ENCODE measurements at places on chromosomes 3 and 15. TPM values are rescaled to one million over a fixed set of nuclear protein-coding genes. Genes with fewer than 3 reads are reported as not detected.

KIAA1143 gene
- total RNA-seq, result 31.8 TPM

MKRN3 gene
- total RNA-seq, result 0.36 TPM

SAMD7 gene
- not detected for total RNA-seq

PSMD6 gene
- total RNA-seq, result 77.5 TPM

ACKR2 gene
- not detected for total RNA-seq

CCDC39 gene
- not detected for total RNA-seq

DNA sequence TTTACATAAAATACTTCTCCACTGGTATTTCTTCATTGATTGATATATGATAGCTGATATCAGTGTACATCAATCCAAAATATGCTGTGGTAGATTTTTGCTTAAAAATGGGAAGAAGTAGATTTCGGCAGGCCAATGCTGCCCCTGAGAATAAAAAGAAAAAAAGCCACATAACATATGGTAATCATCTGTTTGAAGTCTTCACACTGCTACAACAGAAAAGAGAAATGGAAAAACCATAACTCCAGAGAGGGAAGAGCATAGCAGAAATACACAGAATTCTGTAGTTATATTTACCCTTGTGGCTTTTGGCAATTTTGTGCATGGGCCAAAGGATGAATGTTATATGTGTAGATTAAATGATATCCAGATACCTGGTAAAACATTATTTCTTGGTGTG is 143.1 kb upstream of the KCNMB2 start:
- DNase-seq, result no peak

DNA sequence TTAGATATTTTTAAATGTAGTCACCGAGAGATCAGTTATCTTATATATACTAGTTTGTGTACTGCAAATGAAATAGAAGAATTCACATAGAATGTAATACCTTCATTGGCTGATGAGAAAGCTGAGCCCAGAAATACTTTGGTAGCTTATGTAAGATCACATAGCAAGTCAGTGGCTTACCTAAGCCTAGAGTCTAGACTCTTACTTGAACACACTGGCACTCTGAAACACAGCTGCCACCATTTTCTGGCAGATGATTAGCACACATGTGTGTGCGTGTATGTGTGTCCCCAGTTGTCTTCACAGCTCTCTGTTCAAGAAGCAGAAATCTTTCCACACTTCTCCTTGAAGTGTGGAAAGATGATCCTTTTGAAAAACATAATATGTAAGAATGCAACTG is 124.3 kb downstream of the NEO1 start:
- no peak for DNase-seq

- DNase-seq, result peak; percentile 95
These were observed at the start of gene PDZRN3 for GRCh38 chr3:73624821-73625665. TSS of gene PDZRN3 (minus strand) at chr3:73624941.

DNA sequence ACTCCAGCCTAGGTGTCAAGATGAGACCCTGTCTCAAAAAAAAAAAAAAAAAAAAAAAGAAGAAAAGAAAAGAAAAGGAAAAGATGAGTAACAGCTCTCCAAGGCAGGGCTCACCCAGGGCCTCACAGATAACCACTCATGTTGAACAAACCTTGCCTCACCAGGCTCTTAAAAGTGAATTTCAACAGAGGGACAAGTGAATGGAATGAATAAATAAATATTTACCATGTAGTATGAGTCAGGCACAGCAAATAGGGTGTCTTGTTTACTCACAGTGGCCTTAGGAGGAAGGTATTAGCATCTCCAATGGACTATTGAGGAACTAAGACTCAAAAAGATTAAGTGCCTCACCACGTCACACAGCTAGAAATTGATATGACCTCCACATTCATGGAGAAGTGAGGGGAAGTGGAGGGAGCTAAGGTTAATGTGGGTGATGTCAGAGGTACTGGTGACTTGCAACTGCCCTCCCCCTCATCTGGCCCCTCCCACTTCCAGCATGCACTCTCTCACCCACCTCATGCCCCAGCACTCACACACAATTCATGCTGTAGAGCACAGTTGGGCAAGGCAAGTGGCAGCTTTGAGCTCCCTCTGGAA is 255.5 kb downstream of the UACA start:
- peak; percentile 79 for DNase-seq

DNA sequence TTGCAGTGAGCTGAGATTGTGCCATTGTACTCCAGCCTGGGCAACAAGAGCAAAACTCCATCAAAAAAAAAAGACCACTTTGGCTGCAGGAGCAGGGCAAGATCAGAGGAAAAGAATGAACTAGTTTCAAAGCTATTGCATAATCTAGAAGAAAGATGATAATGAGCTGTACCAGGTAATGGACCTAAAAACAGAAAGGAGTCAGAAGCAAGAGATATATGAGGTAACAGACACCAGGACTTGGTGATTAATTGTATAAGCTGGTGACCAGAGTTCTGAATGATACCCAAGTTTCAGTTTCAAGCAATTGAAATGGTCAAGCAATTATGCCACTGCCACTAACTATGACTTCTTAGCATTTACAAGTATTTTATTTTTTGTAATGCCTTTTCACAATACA is 2.9 kb downstream of the POLQ start:
- DNase-seq, result no peak

DNA sequence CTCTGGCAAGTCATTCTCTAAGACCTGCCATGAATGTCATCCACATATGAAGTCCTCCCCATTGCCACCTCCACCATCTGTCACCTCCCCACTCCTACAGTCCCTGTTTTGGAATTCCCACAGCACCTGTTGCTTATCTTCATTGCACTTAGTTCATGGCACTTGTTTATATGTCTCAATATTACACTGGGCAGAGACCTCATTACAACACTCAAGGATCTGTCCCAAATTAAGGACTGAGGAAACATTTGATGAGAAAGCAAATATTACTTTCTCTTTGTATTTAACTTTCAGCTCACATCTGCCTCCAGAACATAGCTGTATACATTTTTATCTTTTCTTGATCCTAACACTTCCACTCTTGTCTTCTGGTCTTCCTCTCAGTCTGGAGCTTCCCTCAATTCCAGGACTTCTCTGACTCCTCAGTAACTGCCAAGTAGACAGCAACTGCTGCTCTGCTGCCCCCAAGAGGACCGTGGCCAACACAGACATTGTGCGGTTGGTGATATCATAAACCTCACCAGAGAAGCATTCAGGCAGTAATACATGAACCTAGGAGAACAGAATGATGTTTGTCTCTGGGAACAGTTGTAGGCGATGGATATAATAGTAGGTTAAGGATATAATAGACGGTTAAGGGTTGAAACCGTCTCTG is 45.0 kb upstream of the FGF12 start:
- peak; percentile 85 for DNase-seq

DNA sequence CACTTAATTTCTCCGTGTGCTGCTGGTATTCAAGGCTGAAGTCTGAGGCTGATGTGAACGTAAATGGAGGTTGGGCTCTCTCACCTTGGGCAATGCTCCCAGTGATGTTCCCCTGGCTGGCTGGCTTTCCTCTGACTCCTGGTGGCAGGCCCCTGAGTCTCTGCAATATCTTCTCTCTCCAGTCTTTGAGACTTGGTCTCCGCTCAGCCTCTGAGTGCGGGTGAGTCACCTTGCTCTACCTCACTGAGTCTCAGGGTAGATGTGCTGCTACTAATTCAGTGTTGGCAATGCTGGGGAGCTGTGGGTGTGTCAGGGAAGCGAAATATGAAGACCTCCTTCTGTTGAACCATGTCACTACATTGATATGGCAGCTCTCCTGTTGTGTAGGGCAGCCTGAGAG is 31.3 kb upstream of the TRIM59 start:
- no peak for DNase-seq

GRCh38 chr15:95044745-95045417 is 813.5 kb downstream of the MCTP2 start:
- DNase-seq, result no peak

- peak; percentile 49 for DNase-seq
These were observed 21.4 kb upstream of the ZBED2 start for GRCh38 chr3:111616417-111617105.

DNA sequence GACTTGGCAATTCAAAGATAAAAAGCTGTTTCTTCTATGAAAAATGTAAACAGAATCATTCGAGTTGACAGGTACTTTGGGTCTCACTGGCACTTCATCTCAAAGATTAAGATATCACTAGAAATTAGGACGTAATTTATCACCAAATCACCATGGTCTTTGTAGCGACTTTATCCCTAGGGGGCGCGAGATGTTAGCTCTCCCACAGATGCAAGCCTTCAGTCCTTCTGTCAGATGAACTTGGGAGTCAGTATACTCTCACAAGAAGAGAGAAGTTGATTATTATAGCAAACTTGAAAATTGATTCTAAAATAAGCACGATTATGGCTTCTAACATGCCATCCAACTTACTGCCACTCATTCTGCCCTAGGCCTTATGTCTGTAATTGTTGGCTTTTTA is 150.3 kb downstream of the ALCAM start:
- no peak for DNase-seq

DNA sequence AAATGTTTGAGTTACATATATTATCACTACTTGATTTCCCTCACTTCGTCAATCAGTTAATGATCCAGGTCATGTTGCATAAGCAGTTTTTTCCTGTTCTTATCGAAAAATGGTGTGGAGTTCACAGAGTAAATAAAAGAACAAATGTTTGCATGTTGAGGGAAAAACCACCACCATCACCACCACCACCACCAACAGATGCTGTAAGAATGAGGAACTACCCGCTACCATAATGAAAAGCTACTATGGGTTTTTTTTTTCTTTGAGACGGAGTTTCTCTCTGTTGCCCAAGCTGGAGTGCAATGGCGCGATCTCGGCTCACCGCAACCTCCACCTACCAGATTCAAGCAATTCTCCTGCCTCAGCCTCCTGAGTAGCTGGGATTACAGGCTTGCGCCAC is 27.6 kb downstream of the RUBCN start:
- DNase-seq, result no peak

DNA sequence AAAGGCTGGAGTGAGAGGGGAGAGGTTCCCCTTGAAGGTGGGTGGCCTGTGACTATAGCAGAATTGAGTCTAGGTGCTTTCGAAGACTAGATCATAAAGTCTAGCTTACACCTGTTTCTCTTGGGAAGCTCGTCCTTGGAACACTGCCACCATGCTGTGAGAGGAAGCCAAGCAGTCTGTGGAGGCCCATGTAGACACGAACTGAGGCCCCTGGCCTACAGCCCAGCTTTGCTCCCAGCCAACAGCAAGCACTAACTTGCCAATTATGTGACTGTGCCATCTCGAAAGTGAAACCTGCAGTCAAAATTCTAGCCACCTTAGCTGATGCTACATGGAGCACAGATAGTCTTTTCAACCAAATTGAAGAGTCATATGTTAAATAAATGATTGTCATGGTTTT is 190.5 kb upstream of the NECTIN3 start:
- DNase-seq, result peak; percentile 69

DNA sequence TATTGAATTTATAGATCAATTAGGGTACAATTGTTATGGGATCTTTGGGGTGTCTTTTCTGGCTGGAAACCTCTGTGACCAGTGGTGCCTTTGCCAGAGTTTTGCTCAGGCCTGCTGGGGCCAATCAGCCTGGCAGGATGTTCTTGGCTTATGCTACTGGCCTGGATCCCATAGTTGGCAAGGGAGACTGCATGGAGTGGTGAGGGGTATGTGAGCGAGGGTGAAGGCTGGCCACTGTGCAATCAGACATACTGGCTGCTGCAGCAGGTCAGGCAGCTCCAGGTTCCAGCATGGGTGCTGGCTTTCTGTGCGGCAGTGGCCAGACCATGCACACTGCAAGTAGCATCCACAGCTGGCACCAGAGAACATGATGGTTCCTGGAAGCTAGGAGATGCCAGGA is 1053.2 kb upstream of the GBE1 start:
- no peak for DNase-seq

GRCh38 chr3:125152951-125153350 is 59.6 kb downstream of the SLC12A8 start:
- DNase-seq, result no peak

- no peak for DNase-seq
These were observed 860.5 kb downstream of the DIPK2A start for GRCh38 chr3:144831955-144832716.

- no peak for DNase-seq
These were observed 582.2 kb downstream of the FOXP1 start for GRCh38 chr3:71001303-71001830.

DNA sequence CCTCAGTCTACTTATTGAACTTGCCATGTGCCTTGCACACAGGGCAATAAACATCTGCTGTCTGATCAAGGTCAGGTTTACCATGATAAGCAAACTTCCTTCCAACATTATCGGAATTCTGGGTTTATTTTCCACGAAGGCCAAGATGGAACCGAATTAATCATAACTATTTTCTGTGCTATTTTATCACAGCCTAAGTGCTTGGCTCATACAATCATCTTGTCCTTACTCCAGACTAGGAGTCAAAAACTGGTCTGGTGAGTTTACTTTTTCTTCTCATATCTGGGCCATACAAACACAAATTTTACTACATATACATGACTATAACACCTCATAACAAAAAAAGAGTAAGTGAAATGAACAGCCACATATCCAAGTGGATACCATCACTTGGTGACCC is 2.3 kb downstream of the FBN1 start:
- peak; percentile 29 for DNase-seq

DNA sequence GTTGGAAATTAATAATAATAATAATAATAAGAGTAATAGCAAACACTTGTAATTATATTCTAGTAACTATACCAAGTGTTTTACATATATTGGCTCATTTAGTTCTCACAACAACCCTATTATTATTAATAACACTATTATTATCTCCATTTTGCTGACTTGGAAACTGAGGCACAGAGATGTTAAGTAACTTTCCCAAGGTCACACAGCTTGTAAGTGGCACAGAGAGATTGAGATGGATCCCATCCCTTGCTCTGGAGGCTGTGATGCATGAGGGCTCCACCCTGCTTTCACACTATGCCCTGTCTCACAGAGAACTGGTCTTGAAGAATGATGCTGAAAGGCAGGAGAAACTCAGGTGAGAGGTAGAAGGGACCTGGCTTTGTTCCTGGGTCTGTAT is 31.9 kb downstream of the TRIM42 start:
- DNase-seq, result no peak

DNA sequence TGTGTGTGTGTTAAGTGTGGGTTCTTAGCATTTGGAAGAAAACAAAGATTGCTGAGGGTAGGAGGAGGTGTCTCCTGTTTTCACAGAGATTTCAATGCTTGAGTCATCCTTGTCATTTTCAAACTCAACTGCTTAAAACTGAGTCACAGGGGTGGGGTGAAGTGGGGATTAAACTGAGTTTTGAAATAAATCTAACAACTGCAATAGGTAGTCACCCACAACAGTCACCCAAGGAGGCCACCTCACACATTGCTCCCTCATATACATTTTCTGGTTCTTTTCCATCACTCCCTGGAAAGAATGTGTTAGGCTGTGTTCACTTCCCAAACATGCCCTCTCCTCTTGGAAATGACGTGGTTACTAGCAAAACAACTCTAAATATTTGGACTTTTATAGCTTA is 187.7 kb upstream of the CMC1 start:
- peak; percentile 81 for DNase-seq

GRCh38 chr3:184981071-184981470 is 169.1 kb downstream of the VPS8 start:
- DNase-seq, result no peak

GRCh38 chr3:28906561-28907310 is 374.1 kb upstream of the RBMS3 start:
- DNase-seq, result no peak
